Suppressor macrophage treated with lipopolysaccharide for 4 hours (primary cell): ENCODE measurements at places on chromosomes 7 and 10.

DNA sequence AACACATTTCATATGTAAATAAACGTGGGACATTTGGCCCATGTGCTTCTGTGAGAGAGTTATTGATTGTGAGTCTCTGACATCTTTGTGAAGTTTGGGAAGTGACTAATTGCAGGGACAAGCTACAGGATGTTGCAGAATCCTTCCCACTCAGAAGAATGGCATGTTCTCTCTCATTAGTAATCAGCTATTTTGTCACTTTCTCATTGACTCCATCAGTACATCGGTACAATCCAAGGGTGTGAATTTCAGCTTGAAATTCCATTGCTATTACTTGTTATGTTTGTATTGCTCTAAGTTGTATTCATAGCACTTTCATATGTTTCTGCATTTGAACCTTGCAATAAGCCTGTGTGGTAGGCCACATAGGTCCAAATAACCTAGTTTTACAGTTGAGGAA lies 100.0 kb upstream of the KCNMA1 start:
- no peak for DNase-seq

GRCh38 chr7:45957721-45958120 lies 36.6 kb upstream of the IGFBP3 start:
- DNase-seq = no peak

DNA sequence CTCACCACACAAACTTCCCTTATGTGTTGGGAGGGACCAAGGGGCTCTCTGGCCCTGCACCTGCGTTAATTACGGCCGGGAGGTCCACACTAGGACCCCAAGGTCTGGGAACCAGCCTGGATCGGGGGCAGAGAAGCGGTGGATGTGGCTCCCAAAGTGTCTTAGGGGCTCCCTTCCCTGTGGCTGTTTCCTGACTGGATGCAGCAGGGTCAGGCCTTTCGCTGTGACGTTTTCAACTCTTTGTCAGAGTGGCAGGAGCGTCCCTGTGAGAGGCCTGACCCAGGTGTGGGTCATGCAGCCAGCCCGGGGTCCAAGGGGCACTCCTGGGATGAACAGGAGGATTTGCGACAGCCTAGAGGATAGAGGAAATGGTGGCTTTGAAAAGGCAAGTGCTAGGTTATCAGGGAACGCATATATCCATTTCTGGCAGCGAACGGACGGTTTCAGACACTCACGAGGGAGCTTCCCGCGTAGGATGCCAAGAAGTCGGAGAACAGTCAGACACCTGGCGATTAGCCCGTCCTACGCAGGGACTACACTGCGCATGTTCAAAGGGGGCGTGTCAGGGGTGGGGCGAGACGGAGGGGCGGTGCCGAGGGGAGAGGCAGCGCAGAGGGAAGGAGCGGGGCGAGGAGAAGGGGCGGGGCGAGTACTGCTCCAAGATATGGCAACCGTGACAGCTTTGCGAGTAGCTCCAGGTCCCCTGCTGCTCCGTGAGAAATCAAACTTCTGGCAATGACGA lies 46.2 kb upstream of the ZNF716 start:
- DNase-seq = no peak

GRCh38 chr7:119959811-119960210 lies 313.2 kb upstream of the KCND2 start:
- DNase-seq = no peak

DNA sequence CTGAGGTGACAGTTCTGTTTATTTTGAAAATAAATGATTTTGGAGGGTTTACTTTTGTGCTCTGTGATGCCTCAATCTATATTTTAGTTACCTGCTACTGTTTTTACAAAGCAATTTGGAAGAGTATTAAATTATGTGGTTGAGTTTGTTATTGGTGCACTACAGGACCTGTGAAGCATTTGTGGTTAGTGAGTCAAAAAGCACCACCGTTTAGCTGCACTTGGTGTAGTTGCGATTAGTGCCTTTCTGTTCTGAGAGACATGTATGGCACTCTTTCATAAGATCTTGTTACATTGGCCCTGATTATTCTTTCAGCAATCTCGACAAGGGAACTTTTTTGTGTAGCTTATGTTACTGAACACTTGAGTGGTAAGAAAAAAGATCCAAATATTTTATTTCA lies 132.2 kb downstream of the BBS9 start:
- no peak for DNase-seq

GRCh38 chr7:147485660-147486210 lies 1104.8 kb upstream of the C7orf33 start:
- DNase-seq = no peak

DNA sequence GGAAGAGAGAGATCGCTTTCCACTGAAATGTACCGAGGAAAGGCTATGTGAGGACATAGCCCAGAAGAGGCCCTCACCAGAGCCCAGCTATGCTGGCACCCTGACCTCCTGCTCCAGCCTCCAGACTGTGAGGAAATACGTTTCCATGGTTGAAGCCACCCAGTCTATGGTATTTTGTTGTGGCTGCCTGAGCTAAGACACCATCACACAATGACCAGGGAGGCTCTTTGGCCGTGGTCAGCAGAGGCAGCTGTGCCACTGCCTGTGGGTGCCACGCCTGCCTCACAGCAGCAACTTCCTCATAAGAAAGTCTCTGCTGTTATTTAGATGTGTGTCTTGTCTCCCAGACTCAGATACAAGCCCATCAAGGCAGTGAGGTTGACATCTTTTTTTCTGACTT lies 182.7 kb upstream of the PLXNA4 start:
- DNase-seq = peak; percentile 5

- DNase-seq = no peak
Observed at GRCh38 chr10:76251841-76252671, 820.6 kb downstream of the LRMDA start.

DNA sequence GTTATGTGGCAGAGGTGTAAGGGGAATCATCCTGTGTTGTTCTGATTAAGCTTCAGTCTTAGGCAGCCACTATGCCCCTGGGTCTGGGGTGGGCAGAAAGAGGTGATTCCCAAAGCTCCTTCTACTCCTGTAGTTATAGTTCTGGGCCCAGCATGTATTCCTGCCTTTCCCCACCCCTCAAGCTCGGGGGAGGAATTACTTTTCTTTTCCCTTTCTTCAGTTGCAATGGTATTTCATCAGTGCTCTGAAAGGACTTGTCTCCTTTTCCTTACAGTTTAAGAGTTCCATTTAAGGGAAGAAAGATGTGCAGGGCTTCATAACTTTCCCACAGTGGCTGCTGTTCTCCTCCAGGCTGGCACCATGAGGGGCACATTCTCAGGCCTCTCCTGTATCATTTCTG lies 94.2 kb downstream of the MTPAP start:
- no peak for DNase-seq

GRCh38 chr7:83629117-83629880 lies 19.6 kb downstream of the SEMA3E start:
- no peak for DNase-seq

DNA sequence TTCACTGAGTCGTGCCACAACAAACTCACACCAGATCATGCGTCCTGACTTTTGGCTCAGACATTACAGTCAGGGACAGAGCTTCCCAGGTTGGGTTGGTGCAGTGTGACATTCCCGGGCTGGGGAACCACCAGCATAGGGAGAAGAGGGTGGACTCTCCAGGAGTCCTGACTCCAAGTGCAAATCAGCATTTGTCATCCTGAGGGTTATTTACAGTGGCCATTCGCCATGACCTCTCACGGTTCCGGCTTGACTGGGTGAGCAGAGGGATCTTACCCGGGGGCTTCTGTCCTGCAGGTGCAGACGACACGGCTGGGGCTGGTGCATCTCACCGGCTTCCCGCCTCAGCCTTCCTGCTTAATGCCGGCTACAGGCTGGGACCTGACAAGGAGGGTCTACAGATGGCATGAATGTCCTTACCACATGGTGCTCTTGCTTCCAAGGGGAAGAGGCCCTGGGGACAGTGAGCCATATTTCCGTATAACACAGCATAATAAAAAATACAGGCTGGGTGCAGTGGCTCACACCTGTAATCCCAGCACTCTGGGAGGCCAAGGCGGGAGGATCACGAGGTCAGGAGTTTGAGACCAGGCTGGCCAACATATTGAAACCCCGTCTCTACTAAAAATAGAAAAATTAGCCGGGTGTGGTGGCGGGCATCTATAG lies 12.5 kb upstream of the INTS1 start:
- no peak for DNase-seq

GRCh38 chr7:51233374-51233773 lies 83.2 kb downstream of the COBL start:
- no peak for DNase-seq

DNA sequence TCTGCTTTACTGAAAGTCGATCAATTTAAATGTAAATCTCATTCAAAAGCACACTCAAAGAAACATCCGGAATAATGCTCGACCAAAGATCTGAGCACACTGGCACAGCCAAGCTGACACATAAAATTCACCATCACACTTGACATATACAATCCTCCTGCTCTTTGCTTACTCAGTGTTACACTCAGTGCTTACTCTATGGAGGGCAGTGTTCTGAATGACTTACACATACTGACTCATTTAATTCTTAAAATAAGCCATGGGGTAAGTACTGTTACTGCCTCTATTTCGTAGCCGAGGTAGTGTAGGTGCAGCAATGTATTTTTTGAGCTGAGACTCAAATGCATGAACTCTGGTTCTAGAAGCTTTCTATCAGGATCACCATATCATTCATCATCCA lies 421.5 kb upstream of the LRRN3 start:
- DNase-seq = no peak

DNA sequence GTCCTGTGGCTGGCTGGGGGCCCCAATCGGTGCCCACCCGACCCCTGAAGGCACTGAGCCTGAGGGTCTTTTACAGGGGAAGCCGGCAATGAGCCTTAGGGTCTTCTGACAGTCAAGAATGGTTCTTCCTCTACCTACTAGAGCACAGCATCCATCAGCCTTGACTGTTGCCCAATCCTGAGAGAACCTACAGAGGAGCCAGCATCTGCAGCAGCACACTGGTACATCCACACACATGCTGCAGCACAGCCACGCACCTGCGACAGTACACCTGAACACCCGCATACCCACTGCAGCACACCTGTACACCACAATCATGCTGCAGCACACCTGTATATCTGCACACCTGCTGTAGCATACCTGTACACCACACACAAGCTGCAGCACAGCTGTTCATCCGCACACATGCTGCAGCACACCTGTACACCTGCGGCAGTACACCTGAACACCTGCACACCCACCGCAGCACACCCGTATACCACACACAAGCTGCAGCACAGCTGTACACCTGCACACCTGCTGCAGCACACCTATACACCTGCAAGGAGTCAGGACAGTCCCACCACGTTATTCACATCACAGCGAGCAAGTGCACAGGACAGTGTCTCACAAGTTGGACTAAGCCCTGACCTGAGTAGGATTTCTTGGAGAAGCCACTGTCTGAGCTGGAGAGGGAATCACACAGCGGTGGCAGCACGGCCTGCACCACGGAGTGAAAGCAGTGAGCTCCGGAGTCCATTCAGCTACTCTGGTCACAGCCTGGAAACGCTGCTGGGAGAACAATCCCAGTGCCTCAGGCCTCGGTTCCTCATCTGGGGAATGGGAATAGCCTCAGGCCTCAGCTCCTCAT lies 56.4 kb downstream of the VIPR2 start:
- no peak for DNase-seq

GRCh38 chr10:85599081-85599480 lies 767.5 kb downstream of the GRID1 start:
- DNase-seq = no peak

DNA sequence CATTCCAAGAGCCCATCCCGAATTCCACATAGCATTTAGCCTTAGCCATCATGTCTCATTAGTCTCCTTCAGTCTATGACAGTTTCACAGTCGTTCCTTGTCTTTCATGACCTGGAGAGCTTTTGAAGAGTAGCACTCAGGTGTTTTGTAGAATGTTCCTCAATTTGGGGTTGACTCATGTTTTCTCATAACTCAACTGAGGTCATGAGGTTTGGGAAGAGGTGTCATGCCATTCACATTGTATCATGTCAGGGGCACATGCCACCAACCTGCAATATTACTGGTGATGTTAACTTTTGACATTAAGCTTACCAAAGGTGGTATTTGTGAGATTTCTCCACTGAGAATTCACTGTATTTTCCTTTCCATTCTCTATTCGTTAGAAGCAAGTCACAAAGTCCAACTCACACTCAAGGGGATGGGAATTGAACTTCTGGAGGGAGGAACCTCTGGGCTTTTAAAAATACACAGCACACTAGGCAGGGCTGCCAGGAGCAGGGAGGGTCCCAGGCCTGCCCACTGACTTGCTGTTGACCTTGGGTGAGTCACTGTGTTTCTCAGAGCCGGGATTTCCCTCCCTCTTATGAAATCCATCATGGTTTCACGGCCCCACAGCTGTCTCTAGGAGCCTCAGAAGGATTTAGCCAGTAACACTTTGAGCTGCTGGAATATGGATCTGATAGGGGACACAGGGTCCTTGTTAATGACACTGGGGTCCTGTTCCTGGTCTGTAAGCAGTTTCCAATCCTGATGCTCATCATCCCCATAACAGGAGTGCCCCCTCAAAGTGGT lies 74.4 kb upstream of the TCF7L2 start:
- DNase-seq = peak; percentile 88

DNA sequence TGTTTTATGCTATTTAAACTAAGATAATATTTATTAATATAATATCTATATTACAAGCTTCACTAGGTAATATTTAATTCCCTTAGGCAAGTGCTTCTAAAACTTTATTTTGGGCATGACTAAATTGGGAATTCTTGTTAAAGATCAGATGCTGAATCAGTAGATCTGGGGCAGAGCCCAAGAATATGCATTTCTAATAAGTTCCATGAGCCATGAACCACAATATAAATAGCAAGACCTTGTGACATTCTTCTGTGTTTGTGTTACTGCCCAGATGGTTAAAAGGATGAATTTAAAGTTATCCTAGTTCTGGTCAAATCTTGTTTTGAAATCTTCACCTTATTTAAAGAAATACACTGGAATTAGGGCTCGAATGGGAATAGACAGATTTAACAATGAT lies 258.4 kb upstream of the CACNA2D1 start:
- no peak for DNase-seq

DNA sequence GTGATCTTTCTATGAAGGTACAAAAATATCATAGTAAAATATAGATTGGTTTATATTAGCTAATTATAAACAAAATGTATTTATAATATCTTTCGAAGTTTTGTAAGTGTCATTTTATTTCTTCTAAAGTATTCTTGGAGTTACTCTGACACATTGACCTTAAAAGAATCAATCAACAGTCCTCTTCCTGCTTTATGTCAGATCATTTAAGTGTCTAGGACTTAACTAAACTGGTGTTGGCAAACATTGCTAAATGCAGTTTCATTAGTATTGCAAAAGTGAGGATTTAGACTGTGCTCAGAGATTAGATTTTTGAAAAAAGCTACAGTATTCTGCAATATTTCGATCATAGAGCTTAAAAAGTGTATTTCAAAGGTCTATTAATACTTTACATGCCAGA lies 10.3 kb downstream of the GLCCI1 start:
- no peak for DNase-seq
